ENCODE measurements at places on chromosomes 7 and 10.

- DNase-seq = no peak
These were observed 149.5 kb upstream of the NPY start for GRCh38 chr7:24134535-24134934.

DNA sequence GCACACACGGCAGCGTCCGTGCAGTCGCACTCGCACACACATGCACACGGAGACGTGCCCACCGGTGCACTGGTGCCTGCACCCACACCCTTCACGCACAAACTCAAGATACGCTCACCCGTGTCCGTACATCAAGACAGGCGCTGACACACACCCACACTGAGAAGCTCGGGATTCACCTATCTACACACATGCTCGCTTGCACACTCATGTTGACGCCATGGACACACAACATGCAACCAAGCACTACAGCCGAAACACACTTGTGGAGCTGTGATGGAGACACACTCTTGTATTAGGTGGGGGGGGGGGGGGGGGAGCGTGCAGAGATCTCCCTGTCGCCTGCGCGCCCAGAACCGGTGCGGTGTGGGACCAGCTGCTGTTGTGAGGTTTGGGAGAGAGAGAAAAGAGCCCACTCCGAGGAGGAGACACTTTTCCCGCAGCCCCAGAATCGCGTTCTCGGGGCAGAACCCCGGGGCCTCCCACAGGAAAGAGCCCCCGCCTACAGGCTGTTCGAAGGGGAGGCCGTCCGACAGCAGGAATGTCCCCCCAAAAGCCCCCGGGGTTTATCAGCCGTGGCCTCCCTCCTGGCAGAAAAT lies 605 bp upstream of the NFKB2 start:
- peak; percentile 50 for DNase-seq

DNA sequence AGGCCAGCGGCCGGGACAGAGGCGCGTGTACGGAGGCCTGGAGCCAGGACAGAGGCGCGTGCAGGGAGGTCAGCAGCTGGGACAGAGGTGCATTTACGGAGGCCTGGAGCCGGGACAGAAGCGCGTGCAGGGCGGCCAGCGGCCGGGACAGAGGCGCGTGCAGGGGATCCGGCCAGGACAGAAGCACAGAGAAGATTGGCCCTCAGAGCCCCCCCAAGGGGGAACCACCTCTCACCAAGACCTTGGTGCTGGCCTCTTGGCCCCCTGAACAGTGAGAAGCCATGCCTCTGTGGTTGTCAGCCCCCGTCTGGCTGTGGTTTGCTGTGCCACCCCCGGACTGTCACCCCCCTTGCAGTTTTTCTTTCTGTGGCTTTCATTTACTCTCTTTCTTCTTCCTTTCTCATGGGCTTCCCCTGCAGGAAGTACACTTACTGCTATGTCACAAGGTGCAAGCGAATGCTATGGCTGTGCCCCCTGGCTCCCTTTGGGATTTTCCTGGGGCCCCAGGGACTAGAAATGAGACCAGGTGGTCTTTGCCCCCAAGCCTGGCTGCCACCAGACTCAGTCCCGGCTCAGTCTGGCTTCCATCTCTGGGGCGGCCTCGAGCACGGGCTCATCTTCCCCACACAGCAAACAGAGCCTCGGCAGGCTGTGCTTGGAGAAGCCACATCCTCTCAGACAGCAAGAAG lies 41.1 kb downstream of the INSIG1 start:
- DNase-seq = no peak

DNA sequence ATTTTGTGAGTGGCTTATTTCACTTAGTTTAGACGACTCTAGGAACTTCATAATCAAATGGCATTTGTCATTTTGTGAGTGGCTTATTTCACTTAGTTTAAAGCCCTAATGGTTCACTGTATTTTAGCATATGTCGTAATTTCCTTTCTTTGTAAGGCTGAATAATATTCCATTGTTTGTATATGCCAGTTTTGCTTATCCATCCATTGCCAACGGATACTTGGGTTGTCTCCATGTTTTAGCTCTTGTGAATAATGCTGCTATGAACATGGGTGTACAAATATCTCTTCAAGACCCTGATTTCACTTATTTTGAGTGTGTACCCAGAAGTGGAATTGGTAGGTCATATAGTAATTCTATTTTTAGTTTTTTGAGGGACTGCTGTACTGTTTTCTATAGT lies 31.8 kb downstream of the DOCK1 start:
- DNase-seq = peak; percentile 39

DNA sequence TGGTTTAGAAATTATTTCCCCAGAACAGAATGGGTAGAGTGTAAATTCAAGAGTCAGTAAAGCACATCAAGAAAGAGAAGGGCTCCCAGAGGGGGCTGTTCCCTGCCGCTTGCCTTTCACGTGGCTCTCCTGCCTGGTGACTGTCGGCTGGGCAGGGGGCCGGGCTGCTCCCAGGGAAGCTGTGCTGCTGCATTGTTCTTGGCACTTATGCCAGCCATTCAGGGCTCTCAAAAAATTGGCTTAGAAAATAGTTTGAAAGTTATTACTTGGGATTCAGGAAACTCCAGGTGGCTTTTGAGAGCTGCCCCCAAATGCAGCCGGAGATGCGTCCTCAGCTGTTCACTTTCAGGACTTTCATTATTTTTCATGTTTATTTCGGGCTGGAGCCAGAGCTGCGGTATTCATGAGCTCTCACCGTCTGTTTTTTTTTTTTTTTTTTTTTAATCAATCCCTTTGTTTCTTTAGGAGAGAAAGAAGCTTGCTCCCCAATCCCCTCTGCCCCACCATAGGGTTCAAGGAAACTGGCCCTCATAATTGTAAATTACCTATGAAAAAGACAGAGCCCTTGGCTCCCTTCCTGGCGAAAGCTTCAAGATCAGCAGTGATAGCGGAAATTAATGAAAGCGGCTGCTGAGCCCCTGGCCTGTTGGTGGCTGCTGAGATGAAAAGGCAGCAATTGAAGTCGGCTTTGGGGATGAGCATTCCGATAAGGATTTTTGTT lies 94.1 kb downstream of the SORCS3 start:
- DNase-seq = no peak

- no peak for DNase-seq
These were observed 108.8 kb downstream of the MKX start for GRCh38 chr10:27636816-27637215.

DNA sequence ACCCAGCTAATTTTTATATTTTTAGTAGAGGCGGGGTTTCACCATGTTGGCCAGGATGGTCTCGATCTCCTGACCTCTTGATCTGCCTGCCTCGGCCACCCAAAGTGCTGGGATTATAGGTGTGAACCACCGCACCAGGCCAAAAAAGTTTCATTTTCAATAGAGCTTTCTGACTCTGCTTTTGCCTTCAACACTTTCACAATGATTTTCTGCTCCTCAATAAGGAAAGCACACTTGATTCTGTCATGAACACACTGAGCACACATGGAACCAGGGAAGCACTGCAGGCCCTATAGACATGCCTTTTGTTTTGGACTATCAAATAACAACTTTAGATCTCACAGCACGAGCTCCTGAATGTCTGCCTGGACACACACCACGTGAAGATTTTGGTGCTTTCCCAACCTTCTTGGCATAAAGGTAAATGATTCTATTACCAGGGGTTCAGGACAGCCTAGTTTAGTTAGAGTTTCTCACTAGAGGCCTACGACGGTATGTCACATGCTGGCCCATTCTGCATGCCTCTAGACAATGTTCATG lies 8.0 kb downstream of the RRP12 start:
- no peak for DNase-seq

GRCh38 chr7:29302666-29303395 lies 108.3 kb downstream of the CHN2 start:
- DNase-seq = no peak

GRCh38 chr7:104328296-104328969 lies at the start of gene LHFPL3:
Gene LHFPL3 (plus strand): TSS chr7:104328603.
- DNase-seq = no peak

- no peak for DNase-seq
These were observed 44.7 kb upstream of the ZMIZ2 start for GRCh38 chr7:44703921-44704320.

DNA sequence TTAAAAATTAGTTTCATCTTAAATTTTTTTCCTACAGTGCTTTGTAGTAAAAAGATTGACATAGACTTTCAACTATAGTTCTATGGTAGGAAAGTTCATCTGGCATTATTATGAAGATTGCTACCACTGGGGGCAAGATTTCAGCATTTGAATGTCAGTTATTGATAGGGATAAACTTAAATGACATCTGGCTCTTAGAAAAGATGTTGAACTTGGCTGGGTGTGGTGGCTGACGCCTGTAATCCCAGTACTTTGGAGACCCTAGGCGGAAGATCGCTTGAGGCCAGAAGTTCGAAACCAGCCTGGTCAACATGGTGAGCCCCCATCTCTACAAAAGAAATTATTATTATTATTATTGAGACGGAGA lies 1.4 kb upstream of the TRA2A start:
- no peak for DNase-seq

DNA sequence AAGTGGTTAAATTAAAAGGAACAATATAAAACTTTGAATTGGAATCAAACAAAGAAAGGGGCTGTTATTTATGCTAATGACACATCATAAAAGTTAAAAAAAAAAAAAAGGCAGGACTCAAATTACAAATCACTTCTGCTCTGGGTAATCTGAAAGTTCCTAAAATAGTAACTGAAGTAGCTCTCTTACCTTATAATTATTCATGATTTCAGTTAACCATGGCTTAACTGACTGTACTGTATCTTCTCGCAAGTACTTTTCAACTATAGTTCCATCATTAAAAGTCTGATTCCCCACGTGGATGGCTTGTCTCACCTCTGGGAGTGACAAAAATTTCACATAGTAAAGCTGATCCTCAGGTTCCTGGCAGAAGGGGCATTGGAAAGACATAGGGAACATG lies 82.5 kb downstream of the CPVL start:
- no peak for DNase-seq

GRCh38 chr7:82617156-82617555 lies 173.6 kb upstream of the CACNA2D1 start:
- no peak for DNase-seq

GRCh38 chr10:68327889-68328786 lies 3.7 kb upstream of the HNRNPH3 start:
- peak; percentile 88 for DNase-seq

DNA sequence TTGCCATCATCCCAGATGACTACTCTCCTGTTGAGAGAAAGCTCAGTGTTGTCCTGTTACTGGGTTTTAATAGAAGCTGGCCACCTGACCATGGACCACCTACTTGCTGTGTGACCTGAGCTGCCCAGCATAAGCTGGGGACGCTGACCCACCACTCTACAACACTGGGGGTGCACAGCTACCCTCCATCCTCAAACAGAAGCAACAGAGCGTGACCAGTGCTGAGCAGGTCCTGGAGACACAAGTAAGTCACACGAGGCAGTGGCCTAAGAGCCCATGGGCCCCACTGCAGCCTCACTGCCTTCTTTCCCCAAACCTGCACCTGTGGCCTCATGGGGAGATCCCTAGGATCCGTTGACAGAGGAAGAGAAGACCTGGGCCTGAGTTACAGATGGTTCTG lies 198.6 kb upstream of the ADARB2 start:
- no peak for DNase-seq

- no peak for DNase-seq
These were observed 806 bp upstream of the VIPR2 start for GRCh38 chr7:159145490-159145855.

DNA sequence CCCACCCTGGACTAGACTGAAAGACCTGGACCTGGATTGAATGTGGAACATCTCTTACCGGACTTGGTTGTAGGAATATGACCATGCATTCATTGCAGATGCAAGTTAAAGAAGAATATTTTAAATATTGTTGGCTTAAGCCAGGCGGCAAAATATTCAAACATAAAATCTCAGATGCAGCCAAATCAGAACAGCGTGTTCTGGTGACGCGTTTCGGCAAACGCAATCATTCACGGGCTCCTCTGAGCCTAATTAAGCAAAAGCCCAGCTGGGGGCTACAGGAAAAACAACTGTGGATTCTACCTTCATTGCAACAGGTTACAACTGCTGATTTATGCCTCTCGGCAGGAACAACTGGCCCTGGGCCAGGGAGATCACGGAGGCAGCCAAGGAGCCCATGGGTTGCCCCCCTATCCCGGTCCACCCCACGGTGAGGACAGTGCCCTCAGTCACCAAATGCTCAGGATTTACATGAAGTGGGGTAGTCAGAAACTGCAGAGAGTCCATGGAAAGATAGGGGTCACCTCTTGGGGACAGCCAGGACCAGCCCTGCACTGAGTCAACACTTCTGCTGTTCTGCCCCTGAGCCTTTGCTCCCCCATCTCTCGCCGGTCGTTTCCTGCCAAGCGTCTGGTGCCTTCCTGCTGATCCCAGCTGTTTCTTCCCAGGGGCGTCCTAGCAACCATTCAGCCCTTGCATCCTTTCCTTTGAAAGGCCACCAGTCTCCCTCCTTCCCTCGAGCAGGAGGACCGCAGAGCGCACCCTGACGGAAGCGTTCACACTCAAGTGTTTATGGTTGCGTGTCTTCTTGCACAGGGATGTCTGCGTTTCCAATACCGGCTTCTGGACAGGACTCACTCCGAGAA lies 64.4 kb upstream of the SFMBT2 start:
- DNase-seq = no peak

- no peak for DNase-seq
These were observed 76.6 kb downstream of the CNNM2 start for GRCh38 chr10:102994531-102995295.

Measured in lung microvascular endothelial cell (primary cell).